ENCODE measurements at places on chromosomes 3 and 15.
A peak's percentile ranks its signal among the peaks of the same experiment; 100 is the strongest.

GRCh38 chr15:50390554-50391264 lies 33.5 kb upstream of the USP8 start:
- no peak for DNase-seq

DNA sequence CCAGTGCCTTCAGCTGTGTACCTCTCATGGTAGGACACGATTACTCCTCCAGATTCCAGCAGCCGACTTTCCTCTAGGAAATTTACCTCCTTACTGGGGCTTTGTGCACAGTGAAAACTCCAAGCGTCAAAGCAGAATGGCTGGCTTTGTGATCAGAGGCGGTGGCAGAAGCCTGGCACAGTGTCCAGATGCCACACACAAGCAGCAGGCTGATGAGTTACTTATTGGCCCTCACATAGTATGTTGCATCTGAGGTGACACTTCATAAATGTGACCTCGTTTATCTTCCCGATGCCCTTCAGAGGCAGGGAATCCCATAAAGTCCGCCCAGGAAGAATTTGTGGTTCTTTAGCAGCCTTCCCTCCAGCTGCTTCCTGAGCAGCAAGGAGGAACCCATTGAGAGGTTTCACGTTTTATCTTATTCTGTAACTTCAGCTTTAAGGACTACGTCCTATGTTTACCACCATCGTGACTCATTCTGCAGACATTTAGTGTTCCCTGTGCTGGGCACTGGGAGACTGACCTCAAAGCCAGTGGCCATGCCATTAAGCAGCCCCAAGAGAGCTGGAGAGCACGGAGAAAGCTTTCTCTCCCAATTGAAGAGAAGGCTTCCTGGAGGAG lies 107.1 kb upstream of the C15orf61 start:
- no peak for DNase-seq

- DNase-seq = no peak
These were observed 376.8 kb upstream of the SEMA6D start for GRCh38 chr15:47340571-47340920.

DNA sequence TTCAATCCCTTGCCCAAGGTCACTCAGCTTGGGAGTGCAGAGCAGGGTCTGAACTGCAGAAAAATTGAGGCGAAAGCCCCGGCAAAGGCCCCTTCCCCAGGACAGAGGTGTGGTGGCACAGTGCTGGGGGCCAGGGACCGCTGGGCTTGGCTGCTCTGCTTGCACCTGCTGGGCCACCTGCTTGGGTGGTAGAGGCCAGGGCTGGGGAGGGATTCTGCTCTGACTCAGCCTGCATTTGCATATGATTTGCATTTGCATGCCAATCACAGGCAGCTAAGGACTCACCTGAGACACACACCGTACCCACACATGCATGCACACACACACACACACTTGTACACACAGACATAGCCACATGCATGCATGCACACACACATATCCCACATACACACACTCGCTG lies 9.9 kb downstream of the GRM2 start:
- no peak for DNase-seq

DNA sequence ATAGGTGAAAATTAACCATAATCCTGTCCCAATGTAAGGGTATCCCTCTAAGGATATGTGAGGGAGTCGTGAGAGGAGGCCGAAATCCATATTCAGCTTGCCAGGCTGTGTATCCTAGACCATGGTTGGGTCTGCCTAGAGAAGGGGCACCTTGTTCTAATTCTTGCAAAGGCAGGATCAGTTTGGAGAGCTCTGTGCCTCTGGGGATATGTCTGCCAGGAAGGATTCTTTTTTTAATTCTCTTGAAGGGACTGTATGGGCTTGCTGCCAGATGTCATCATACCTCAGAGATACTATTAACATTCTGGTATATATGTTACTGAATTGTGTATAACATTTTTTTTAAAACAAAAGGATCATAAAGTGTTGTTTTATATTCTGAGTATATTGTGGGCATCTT lies 2.4 kb downstream of the ATP1B3 start:
- DNase-seq = no peak

- DNase-seq = no peak
These were observed 10.6 kb upstream of the CD96 start for GRCh38 chr3:111531446-111531845.

GRCh38 chr3:44030687-44031305 lies 210.9 kb upstream of the TOPAZ1 start:
- no peak for DNase-seq

GRCh38 chr15:36608180-36608579 lies 28.8 kb downstream of the CDIN1 start:
- DNase-seq = no peak

DNA sequence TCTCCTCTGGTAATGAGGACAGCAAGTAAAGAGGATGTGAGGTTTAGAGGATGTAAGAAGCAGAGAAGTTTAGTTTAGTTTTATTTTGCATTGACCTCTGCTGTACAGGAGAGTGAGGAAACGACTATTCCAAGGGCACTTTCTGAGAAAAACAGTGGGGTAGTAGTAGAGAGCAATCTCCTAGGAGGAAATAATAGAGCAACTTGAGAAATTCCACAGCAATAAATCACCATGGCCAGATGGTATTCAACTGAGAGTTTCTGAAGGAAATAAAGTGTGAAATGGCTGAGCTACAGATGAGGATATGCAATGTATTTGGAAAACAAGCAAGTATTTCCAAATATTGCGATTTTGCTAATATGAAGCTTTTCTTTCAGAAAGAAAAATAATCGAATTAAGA lies 118.9 kb downstream of the DPH6 start:
- DNase-seq = no peak

GRCh38 chr15:71654042-71654719 lies 156.2 kb upstream of the NR2E3 start:
- DNase-seq = no peak

- DNase-seq = no peak
These were observed 549.8 kb downstream of the FOXP1 start for GRCh38 chr3:71033681-71034220.

DNA sequence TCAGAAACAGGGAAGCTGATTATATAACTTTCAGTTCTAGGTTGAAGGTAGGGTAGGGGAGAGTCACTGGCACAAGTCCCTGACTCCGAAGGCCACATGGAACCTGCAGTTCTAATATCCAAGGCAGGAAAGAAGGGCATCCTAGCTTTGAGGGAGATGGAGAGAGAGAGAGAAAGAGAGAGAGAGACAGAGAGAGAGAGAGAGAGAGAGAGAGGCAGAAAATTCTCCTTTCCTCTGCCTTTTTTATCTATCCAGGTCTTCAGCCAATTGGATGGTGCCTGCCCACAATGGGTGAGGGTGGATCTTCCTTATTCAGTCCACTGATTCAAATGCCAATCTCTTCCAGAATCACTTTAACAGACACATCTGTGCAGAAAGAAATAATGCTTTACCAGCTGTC lies 35.7 kb upstream of the TMEM45A start:
- DNase-seq = no peak

GRCh38 chr3:145719114-145719513 lies 441.9 kb downstream of the PLOD2 start:
- no peak for DNase-seq

DNA sequence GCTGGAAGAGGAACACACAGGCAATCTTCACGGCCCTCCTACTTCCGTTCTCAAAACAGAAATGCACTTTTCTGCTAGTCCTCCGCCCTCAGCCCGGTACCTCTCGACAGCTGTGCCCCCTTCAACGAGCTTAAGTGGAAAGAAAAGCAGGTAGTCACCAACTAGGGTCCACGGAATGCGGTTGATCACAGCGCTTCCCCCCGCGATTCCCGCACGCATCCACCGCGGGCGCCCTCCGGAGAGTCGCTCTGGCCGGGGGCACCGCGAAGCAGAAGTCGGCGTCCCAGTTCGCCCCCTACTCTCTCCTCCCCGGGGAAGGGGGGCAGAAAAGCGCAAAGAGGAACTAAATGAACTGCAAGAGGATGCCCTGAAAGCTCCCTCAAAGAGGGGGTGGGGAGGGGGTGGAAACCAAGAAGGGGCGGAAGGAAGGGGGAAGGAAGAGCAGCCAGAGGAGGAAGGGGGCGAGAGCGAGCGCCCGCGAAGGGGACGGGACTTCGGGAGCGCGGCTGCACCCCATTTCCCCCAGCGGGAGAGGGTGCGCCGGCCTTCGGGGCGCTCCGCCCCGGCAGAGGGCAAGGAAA lies 738 bp downstream of the ACAP2 start:
- peak; percentile 22 for DNase-seq

DNA sequence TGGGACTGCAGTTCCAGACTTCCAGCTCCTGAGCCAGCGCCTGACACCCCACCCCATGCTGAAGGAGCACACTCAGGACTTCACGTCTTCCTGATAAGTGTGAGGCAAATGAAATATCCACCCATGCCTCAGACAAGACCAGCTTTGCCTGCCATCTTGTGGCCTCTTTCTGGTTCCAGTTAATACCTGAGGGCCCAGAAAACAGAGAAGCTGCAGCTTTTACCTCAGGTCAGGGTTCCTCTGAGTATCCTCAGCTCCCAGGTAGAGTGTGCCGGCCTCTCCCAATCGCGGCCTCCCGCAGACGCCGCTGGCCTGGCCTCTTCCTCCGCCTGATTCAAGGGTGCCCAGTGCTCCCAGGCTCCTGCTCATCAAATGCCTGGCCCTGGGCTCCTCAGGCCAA lies 5.1 kb upstream of the KLHL6 start:
- no peak for DNase-seq

GRCh38 chr15:85485956-85486567 lies 105.7 kb downstream of the AKAP13 start:
- peak; percentile 79 for DNase-seq

DNA sequence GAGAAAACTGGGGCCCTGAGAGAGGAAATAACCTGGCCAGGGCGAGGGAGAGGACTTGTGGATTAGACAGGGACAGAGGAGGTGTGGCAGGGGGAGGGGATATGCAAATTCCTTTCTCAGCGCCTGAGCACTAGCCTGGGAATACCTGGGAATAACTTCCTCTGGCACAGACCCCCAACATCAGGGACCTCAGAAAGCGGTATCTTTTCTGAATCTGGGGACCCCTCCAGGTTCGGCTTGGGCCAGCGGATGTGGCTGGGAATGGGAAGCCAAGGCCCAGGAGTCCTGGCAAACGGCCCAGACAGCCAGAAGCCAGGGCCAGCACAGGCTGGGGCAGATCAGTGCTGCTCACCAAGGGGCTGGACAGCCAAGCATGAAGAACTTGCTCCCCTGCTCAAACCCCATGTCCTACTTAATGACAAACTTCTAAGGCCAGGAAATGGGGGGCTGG lies 9.2 kb upstream of the ACSBG1 start:
- DNase-seq = no peak

GRCh38 chr3:36827133-36827532 lies 62.8 kb upstream of the DCLK3 start:
- no peak for DNase-seq

DNA sequence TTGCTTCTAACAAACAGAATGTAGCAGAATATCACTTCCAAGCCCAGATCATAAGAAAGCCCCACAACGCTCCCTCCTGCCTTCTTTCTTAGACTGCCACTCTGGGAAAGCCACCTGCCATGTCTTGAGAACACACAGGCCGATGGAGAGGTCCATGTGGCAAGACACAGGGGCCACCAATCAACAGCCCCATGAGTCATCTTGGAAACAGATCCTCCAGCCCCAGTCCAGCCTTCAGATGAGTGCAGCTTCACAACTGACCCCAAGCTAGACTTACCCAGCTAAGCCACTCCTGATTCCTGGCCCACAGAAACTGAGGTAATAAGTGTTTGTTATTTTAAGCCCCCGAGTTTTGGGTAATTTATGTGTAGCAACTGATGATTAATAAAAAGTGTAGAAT lies 39.7 kb downstream of the PTH1R start:
- no peak for DNase-seq

DNA sequence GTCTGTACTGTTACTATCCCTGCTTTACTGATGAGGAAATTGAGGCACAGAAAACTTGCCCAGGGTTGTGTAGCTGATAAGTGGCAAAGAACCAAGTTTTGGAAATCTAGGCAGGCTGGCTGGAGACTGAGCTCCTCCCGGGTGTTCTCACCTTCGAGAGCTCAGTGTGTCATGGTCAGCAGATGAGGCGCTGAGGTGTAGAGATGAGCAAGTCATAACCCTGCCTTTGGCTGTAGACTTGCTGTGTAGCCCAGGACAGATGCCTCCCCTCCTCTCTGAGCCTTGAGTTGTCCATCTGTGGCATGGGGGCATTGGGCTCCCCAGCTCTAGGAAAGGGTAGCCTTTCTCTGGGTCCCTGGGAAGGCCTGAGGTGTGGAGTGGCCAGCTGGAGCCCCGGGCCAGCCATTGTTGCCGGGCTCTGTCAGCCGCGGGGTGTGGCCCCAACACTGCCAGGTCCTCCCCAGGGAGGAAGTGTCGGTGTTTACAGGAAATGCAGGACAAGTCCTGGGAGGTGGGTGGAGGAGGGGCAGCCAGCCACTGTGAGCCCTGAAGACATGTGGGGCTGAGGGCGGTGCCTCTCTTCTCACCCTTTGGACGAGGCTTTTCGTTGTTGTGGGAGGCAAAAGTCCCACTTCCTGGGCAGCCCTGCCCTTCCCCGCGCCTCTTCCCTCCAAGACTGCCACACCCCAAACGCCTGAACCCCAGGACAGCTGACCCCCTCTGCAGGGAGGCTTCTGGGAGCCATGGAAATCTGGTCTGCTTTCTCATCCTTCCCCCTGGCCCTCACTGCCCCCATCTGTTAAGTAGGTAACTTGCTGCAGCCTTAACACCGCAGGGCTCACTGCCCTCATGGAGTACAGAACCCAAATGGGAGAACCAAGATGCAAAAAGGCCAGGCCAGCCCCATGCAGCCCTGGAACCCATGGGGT lies 29.1 kb downstream of the FGD5 start:
- DNase-seq = no peak

DNA sequence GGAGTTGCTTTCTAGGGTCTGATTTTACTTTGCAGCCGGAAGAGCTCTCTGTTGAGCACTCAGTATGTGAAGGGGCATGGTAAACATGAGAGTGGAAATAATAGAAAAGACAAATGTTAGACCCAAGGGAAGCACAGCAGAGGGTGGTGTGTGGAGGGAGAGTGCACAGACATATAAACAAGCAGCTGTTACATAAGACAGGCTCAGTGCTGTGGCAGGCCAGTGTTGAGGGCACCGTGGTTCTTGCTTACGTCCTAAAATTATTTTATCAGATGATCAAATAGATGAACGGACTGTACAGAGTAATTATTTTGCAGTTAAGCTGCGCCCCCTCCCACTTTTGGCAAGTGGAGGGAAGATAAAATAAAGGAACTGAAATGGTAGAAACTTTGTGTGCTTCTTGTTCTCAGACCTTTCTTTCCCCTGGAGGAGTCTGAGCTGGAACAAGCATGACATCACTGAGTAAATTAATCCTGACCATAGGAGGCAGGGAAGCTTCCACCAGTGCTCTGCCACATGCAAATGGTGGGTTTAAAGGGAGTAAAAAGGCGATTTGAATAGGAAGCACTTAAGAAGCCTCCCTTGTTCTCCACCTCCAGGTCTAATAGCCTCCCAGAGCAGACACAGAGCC lies 205.6 kb downstream of the IL20RB start:
- no peak for DNase-seq

GRCh38 chr15:77504306-77504705 lies 83.6 kb downstream of the HMG20A start:
- no peak for DNase-seq

GRCh38 chr3:111311709-111312235 lies 230.2 kb upstream of the CD96 start:
- no peak for DNase-seq

DNA sequence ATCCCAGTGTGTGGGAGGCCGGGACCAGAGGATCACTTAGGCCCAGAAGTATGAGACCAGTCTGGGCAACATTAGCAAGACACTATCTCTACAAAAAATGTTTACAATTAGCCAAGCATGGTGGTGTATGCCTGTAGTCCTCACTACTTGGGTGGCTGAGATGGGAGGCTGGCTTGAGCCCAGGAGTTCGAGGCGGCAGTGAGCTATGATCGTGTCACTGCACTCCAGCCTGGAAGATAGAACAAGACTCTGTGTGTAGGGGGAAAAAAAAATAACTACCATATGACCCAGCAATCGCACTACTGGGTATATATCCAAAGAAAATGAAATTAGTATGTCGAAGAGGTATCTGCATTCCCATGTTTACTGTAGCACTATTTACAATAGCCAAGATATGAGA lies 22.6 kb downstream of the RYK start:
- DNase-seq = no peak

Measured in activated CD4-positive, alpha-beta T cell treated with anti-CD3 and anti-CD28 coated beads, Interleukin-2, amount 50 U/mL, for 24 hours (primary cell).